ENCODE measurements at places on chromosomes 3 and 15. TPM values are rescaled to one million over a fixed set of nuclear protein-coding genes. Genes with fewer than 3 reads are reported as not detected.

DNA sequence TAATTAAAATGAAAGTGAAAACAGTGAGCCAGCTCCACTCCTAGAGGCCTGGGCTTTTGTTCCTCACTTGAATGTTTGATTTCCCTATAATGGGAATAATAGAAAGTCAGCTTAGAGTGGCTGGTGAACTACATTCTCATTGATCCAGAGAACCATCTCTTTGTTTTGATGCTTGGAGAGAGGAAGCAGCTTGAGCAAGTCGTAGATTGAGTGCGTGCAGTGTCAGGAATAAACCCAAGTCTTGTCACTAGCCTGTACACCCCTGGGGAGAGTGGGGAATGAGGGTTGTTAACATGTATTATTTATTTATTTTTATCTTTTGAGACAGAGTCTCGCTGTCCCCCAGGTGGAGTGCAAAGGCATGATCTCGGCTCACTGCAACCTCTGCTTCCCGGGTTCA is 885 bp upstream of the LSG1 start:
- no peaks in the 10 kb centered on the region for H3K27me3 ChIP-seq
- peak overlapping the region; percentile 90 for H3K27ac ChIP-seq
- H3K36me3 ChIP-seq: peaks cover 20% of the 10 kb centered on the region
- peak overlapping the region; percentile 78 for H3K4me3 ChIP-seq

DNA sequence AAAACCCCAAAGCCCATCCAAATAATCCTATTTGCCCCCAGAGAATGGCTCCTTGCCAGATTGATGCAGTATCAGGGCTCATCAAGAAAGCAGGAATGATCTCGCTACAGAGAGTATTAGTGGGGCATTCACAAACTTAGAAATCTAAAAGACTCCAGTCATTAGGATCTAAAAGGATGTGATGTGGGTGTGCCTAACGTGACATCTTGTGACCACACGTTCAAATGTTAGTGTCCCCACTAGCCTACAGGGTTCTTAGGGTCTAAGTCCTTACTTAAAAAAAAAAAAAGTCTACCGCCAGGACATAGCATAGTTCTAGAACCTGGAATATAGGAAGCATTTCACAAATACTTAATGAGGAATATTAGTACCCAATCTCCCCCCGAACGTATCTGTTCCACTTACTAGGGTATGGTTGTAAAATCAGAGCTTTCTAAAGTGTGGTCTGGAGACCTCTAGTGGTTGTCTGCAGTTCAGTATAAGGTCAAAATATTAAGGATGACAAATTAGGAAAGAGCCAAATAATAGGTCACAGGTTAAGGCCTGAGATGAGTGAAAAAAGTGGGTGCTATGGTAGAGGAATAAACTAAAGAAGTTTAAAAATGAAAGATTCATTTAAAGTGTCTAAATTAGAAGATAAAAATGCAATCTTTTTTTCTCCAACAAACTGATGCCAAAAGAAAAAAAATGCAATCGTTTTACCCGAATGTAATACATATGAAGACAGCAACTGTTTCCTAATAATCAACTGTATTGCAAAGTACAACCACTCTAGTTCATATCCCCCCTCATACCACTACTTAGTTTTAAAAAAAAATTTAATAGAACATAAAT is 4.2 kb upstream of the CHRM5 start:
- no peak overlapping the region for H3K4me3 ChIP-seq
- H3K27ac ChIP-seq: no peak overlapping the region
- H3K36me3 ChIP-seq: no peaks in the 10 kb centered on the region
- peak; percentile 52 for DNase-seq
- no peaks in the 10 kb centered on the region for H3K27me3 ChIP-seq
- H3K4me1 ChIP-seq: no peaks in the 10 kb centered on the region

DNA sequence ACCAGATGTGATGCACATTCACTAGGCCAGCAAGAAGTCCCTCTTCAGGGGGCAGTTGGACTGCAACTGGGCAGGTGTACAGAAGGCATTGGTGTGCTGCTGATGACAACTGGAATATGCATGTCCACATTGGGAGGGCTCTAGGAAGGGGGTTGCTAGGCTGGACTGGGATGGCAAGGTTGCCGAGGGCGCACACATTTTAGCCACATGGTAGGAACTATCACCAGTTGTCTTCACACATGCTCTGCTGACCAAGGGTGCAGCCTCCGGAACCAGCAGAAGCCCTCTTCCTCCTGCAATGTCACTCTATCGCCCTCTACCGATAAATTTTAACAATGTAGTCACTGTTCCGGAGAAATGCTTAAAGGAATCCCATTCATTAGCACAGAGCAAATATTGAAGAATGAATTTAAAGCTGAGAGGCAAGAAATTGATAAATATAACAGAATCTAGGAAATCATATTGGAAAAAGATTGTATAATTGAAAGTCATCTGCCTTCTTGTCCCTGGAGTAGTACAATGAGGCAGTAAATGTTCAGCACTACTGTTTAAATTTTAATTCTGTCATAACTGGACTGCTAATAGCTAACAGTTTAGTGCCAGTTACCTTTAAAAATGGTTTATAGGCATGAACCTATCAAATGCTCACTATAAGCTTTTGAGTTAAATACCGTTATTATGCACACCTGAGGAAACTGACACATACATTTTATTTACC is 22.6 kb upstream of the LYSMD4 start:
- H3K36me3 ChIP-seq: no peaks in the 10 kb centered on the region
- H3K27me3 ChIP-seq: no peaks in the 10 kb centered on the region
- DNase-seq: peak; percentile 42
- H3K4me1 ChIP-seq: no peaks in the 10 kb centered on the region

GRCh38 chr3:150761831-150762661 is 923 bp downstream of the SIAH2 start:
- H3K27me3 ChIP-seq: no peaks in the 10 kb centered on the region
- H3K27ac ChIP-seq: peak overlapping the region; percentile 98
- peak overlapping the region; percentile 90 for H3K4me3 ChIP-seq
- no peaks in the 10 kb centered on the region for H3K36me3 ChIP-seq
- peak; percentile 84 for DNase-seq
- H3K4me1 ChIP-seq: peaks cover 56% of the 10 kb centered on the region

GRCh38 chr15:63553388-63553791 is 43.8 kb upstream of the FBXL22 start:
- H3K4me3 ChIP-seq: no peak overlapping the region
- H3K27me3 ChIP-seq: no peaks in the 10 kb centered on the region
- peaks cover 28% of the 10 kb centered on the region for H3K36me3 ChIP-seq
- DNase-seq: peak; percentile 88
- peak overlapping the region; percentile 82 for H3K27ac ChIP-seq
- H3K4me1 ChIP-seq: peaks cover 28% of the 10 kb centered on the region

DNA sequence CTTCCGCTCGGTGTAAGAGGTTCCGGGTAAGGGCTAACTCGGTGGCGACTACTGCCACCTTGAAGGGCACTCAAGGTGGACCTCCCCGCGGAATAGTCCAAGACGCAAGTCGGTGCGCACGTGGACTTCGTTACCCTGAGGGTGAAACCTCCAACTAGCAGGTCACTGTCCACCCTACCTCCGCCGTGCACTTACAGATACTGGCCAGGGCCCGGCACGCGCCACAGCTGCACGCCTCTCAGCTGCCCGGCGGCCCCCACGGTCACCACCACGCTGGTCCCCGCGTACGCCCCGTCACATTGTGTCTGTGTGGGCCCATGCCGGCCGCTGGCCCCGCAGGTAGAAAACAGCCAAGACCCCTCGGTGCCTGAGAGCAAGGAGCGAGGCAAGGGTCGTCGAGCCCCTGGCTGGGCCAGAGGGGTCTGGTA is 1.1 kb downstream of the LTK start:
- H3K27ac ChIP-seq: no peak overlapping the region
- H3K36me3 ChIP-seq: peaks cover 9% of the 10 kb centered on the region
- peaks cover 30% of the 10 kb centered on the region for H3K27me3 ChIP-seq
- DNase-seq: no peak

DNA sequence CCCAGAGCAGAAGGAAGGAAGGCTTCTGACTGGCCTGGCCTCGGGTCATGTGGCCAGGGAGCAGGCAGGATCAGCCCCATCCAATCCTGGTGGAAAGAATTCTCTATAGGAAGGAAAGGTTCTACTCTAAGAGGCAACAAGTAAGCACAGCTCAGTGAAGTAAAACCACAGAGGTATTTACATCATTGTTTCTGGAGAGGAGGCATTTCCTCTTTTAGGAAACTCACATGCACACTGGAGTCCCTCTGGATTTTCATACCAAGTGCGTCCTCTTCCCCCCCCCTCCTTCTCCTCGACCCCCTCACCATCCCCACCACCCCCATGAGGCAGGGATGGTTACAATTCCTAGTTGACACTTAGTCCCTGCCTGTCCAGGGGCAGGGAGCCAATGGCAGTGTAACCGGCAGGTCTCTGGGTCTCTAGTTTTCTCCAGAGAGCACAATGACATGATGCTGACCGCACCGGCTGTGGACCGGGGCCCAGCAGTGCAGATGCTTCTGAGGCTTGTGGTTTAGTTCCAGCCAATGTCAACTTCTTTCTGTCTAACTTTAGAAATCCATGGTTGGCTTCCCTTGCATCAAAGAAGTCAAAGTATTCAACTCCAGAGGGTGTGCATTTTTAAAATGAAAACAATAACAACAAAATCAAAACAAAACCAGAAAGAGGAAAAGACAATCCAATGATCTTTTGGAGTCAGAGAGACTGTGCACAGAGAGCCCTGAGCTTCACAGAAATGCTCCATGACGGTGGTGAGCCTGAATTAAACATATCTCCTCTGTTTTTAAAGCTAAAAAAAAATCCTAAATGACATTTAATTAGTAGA is 230.3 kb upstream of the TLE3 start:
- H3K4me1 ChIP-seq: peaks cover 45% of the 10 kb centered on the region
- H3K27ac ChIP-seq: no peak overlapping the region
- DNase-seq: no peak
- H3K36me3 ChIP-seq: no peaks in the 10 kb centered on the region
- H3K27me3 ChIP-seq: no peaks in the 10 kb centered on the region
- no peak overlapping the region for H3K4me3 ChIP-seq

The NR2C2 gene
- total RNA-seq: 22.3 TPM

The ZBBX gene
- total RNA-seq: not detected

The LCMT2 gene
- 6.4 TPM for total RNA-seq
